ENCODE measurements at places on chromosomes 1 and 21. TPM values are rescaled to one million over a fixed set of nuclear protein-coding genes. Genes with fewer than 3 reads are reported as not detected.

ACTN2 gene
- total RNA-seq, result 1.1 TPM

CFAP45 gene
- total RNA-seq, result 1.8 TPM

LYPD8 gene
- not detected for total RNA-seq

RHBG gene
- not detected for total RNA-seq

TSPEAR gene
- total RNA-seq, result not detected

YOD1 gene
- 17.1 TPM for total RNA-seq

CACNA1S gene
- 0.07 TPM for total RNA-seq

CD5L gene
- total RNA-seq, result not detected

LIN28A gene
- not detected for total RNA-seq

DDR2 gene
- total RNA-seq, result 100.0 TPM

CORT gene
- total RNA-seq, result not detected

EPS15 gene
- 107 TPM for total RNA-seq

OLFML2B gene
- total RNA-seq, result 8.5 TPM

Data from uterus (tissue), 4 donors.